ENCODE measurements at places on chromosomes 4 and X.
A peak's percentile ranks its signal among the peaks of the same experiment; 100 is the strongest.

DNA sequence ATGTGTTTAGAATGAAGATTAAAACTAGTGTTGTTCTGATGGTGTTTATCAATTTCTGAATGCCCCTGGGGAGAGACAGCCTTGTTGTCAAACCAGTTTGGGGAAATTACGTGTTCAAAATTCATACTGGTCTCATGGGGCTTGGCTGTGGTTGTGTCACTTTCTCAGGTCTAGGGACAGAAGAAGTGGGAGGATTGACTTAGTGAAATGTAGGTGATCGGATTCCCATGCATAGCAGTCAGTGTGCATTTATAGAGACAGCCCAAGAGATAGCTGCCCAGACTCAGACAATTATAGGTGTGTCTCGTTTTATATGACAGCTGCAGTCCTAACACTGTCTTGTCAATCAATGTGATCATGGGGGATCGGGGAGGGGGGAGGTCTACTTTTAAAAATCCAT, 94.4 kb upstream of the CLCN4 start:
- DNase-seq, result no peak

DNA sequence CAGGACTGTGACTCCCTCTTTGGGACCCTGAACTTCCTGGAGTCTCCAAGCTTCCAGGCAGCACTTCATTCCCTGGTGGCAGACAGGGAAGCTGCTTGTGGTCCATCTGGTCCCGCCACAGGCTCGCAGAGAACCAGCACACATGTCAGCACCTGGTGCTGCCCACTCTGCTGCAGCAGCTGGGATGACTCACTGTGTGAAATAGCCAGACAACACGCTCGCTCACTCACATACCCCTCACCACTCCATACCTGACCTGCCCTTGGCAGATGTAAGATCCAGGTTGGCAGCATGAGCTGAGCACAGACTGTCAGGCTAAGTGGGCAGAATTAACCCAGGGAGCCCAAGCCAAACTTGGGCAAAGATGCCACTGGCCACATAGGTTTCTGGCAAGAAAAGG, 613.5 kb downstream of the PCDH18 start:
- DNase-seq, result no peak

- DNase-seq, result no peak
These were observed 140.9 kb upstream of the LCORL start for GRCh38 chr4:18162453-18162852.

- no peak for DNase-seq
These were observed 250.3 kb upstream of the KLF3 start for GRCh38 chr4:38413524-38414341.

- DNase-seq, result no peak
These were observed 84.6 kb upstream of the TRIM2 start for GRCh38 chr4:153119626-153120025.

DNA sequence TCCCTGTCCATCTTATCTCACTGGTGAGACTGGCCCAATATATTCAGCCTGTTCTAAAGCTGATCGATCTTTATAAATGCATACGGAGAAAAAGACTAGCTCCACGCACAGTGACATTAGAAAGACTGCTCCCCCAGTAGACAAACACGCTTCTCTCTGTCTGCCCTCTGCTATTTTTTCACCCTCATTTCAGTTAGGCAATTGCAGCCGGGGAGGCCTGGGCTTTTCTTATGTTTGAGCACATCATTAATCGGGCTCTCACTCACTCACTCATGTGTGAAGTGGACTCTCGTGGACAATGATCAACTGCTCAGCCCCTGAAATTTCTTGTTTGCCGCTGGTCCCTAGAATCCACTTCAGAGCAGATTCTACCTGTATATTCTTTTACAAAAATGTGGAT, 824.7 kb upstream of the TENM3 start:
- DNase-seq, result no peak

DNA sequence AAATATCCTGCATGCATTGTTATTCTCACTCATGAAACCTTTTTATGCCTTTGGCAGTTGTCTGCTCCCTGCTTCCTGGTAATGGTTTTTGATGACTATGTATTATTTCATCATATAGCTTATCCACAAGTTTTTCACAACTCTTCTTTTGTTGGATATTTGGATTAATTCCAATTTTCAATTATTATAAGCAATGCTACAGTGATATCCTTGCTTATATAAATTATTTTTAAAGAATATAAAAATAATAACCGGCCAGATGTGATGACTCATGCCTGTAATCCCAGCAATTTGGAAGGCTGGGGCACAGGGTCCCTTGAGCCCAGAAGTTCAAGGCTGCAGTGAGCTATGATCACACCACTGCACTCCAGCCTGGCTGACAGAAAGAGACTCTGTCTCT, 47.0 kb downstream of the ASIC5 start:
- DNase-seq, result no peak

DNA sequence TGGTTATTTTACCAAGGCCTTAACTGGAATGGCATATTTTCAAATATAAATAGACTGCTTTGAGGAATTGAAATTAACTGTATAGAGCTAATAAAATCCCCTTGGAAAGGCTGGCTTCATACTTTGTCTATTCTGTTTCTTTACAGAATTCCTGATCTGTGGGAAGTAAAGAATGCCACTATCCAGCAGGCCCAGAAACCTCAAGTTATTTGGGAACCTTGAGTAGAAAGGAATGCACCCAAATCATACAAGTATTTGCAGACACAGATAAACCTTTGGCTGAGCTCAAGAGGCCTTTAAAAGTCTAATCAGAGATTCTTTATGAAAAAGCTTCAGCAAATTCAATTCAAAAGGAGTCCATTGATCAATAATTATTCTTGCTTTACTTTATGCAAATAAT, 975.7 kb upstream of the PABPC4L start:
- DNase-seq, result no peak

GRCh38 chrX:101078716-101079598, at the start of gene TMEM35A:
TMEM35A (plus strand) TSS chrX:101078879; CDS start chrX:101079003, 124 bp downstream.
- no peak for DNase-seq

GRCh38 chr4:138761638-138762220, 253.9 kb upstream of the NOCT start:
- DNase-seq, result peak; percentile 96

DNA sequence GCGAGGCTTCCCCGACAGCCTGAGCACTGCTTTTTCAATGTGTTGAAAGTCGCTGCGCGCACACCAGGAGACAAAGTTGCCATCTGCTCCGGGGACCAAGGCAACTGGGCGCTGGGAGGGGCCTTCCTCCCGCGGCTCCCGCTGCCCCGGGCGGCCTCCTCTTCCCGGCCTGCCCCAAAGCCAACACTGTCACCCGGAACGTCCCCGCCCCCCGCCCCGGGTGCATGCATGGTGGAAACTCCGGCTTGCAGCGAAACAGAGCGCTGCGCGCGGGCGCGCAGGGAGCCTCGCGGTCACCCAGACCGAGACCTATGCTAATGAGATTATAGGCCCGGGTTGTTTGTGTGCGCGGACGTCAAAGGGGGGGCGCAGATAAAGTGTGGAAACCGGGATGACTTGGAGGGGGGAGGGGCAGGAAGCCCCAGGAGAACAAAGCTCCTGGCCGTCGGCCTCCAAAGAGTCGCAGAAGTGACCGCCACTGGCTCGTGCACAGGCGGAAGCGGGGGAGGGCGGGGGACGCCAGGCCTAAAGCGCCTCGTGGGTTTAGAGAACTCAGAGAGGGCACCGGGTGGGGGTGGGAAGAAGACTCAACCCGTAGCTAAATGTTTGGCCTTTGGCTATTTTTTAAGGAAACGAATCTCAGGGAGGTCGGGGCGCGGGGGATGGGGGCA, 88.8 kb downstream of the BCOR start:
- peak; percentile 52 for DNase-seq

DNA sequence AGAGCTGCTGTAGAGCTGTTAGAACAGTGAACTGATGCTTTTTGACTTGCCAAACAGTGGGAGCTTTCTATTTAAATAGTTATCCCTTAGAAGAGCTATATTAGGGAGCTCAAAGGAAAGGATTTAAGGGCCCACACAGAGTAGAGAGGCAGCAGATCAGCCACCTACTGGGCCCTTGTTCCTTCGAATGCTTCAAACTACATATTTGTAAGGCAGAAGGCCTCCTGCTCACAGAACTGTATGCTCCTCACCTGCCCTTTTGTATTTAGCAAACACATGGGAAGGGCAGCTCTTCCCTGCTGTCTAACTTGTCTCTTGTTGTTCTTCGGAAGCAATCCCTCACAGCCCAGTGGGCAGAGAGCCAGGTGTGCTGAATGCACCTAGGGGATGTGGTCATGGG, 38.0 kb downstream of the IL1RAPL1 start:
- no peak for DNase-seq

DNA sequence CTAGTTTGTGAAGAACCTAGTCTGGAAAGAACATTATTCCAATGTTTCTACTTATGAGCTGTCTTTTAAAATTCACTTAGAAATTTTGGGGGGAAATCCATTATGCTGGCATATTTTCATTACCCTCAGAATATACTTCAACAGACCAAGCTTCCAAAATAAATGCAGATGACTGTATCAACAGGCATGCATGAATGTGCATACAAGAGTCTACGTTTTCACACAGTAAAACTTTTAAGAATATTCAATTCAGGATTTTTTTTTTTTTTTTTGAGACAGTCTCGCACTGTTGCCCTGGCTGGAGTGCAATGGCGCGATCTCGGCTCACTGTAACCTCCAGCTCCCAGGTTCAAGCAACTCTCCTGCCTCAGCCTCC, 49.7 kb downstream of the ABCG2 start:
- no peak for DNase-seq

GRCh38 chr4:42397635-42398170, 415 bp downstream of the SHISA3 start:
- DNase-seq, result no peak

DNA sequence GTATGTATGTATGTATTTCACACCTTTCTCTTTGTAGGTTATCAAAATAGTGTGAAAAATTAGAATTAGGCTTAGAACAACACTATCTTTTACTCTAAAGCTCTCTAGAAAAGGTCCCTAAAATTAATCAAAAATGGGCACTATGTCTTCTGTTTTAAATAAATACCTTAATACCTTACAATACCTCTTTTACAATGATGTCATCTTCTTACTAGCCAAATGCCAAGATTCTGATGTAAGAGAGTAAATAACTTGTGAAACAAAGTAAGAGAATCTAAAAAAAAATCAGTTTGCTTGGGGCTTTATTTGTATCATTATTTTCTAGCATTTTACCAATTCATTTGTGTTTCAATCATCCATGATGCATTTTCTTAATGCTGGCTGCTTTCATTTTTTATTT, 402.2 kb upstream of the MAGEB2 start:
- DNase-seq, result no peak

DNA sequence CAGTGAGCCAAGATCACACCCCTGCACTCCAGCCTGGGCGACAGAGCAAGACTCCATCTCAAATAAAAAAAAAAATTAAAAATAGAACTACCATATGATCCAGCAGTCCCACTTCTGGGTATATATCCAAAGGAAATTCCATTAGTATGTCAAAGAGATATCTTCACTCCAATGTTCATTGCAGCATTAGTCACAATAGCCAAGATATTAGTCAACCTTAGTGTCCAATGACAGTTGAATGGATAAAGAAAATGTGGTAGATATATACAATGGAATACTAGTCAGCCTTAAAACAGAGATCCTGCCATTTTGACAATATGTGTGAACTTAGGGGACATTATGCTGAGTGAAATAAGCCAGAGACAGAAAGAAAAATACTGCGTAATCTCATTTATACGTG, 49.4 kb downstream of the C4orf46 start:
- no peak for DNase-seq

DNA sequence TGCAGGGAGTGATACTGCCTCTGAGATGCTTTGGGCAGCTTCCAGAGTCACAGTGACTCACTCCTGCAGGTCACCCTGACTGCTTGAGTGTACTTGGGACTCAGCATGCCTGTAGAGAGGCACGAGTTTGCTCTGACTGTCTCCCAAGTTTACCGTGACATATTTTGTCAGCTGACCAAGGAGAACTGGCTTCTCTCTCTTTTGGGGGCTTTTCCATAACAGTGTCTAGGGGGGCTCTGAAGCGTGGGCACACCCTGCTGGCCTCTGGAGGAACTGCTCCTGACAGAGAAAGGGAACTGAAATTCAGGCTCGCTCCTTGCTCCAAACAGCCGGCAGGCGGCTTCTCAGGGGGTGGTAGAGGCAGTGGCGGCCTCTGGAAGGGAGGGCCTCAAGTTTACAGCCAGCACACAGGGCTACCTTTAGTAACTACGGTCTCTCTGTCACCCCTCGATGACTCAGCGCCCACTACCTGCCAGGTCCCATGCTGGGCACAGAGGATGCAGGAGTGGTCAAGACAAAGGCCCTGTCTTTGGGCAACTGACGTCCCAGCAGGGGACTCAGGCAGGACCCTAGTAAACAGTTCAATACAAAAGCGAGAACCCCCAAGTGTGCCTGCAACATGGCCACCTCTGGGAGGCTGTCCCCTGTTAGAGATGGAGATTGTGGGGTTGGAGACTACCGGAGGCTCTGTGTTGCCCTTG, 17.8 kb downstream of the ZNF185 start:
- DNase-seq, result peak; percentile 69

DNA sequence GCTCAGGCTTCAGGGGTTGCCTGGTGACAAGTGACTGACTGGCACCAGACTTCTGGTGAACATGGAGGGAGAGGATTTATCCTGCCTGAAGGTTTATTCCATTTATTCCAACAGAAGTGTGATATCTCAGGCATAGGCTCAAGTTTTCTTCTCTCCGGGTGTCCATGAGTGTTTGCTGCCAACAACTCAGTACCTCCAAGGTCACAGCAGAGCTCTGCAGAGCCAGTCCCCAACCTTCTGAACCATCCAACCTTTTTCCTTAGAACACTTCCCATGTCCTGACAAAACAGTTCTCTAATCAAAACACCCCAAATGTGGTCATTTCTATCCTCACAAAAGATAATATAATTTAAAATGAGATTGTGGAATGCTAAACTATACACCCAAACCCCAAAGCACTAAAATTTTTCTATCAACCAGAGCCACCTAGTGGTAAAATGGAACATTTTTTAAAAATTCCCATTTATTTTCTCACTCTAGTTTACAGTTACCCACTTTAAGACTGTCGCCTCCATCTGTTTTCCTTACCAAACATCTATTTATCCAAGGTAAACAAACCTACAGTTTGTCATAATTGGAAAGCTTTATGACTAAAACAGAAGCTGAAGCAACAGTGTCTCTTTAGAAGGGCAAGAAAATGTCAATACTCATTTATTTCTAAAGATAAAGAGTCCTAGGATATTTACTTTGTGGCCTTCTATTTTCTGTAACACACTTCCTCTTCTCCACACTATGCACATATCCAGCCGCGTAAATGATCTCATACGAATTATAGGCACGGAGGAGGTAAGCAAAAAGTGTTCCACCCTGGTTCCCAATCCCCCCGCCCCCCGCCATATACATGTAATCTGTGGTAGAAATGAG, 39.5 kb downstream of the TMEM154 start:
- peak; percentile 25 for DNase-seq

GRCh38 chrX:56615282-56615681, 51.9 kb downstream of the UBQLN2 start:
- no peak for DNase-seq

All from MV-4-11 (cell line).